ENCODE measurements at places on chromosomes 5 and 9.
A peak's percentile ranks its signal among the peaks of the same experiment; 100 is the strongest.

DNA sequence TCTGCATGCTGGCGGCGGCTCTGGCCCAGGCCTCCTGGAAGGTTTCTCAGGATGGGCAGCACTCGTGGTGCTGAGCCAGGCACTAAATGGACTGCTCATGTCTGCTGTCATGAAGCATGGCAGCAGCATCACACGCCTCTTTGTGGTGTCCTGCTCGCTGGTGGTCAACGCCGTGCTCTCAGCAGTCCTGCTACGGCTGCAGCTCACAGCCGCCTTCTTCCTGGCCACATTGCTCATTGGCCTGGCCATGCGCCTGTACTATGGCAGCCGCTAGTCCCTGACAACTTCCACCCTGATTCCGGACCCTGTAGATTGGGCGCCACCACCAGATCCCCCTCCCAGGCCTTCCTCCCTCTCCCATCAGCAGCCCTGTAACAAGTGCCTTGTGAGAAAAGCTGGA is 3.2 kb downstream of the SLC35A4 start:
- no peak for DNase-seq

DNA sequence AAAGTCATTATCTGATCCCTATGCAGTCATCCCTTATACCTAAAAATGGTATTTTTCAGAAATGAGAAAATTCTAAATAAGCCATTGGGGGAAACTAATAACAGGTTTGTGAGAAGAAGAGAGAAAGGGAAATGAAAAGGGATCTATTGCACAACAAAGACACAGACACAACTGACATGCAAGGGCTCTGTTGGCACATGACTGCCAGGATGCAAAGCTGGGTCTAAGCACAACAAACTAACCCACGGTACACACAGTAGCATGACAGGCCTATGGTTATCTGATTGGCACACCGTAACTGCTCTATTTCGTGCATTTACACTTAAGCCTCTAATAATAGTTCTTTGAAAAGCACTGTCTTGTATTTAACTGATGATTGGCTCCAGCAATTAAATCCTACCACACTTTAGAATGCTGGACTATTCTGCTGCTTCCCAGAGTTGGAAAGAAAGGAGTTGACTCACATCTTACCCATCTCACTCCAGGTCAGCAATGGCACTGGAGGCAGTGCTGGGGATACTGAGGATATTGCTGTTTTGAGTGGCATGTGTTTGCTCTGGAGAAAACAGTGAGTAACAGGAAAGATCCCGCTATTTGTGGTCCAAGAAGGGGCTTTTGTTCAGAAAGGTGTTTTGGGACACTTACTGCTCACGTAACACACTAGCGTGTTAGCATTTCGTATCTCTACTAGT is 328.3 kb downstream of the GLIS3 start:
- DNase-seq: no peak

GRCh38 chr9:115237385-115237998 is 119.5 kb upstream of the TNC start:
- no peak for DNase-seq

- DNase-seq: peak; percentile 34
Measured at GRCh38 chr9:130453487-130453886, 8.7 kb downstream of the ASS1 start.
